Fibroblast of villous mesenchyme (primary cell): ENCODE measurements at places on chromosomes 1 and 21. TPM values are rescaled to one million over a fixed set of nuclear protein-coding genes. Genes with fewer than 3 reads are reported as not detected.
A peak's percentile ranks its signal among the peaks of the same experiment; 100 is the strongest.

F5 gene
- not detected in 2 replicates for total RNA-seq

DUSP10 gene
- 29.6 and 35.8 TPM in 2 replicates for total RNA-seq

LENEP gene
- 0.32 and 0.43 TPM in 2 replicates for total RNA-seq

IL20 gene
- 0.32 and 0.86 TPM in 2 replicates for total RNA-seq

DNA sequence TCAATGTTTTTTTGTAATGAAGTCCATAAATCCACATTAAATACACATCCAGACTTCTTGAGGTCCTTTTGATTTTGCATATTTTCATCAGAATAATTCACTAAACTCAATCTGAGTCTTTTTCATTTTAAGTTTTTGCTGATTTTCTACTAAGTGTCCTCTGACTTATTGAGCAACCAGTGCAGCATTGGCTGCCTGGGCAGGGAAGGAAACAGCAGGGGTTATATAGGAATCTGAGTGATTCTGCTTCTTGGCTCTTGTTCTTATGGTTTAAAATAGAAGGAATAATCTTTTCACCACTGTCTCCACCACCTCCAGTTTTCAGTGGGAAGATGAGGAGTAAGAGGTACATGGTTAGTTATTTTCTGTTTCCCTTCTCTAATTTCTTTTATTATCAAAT lies 88.4 kb downstream of the ST6GALNAC5 start:
- peak; percentile 12 for DNase-seq

- DNase-seq: no peak
These were observed 890.6 kb downstream of the KCNT2 start for GRCh38 chr1:195717651-195718050.

DNA sequence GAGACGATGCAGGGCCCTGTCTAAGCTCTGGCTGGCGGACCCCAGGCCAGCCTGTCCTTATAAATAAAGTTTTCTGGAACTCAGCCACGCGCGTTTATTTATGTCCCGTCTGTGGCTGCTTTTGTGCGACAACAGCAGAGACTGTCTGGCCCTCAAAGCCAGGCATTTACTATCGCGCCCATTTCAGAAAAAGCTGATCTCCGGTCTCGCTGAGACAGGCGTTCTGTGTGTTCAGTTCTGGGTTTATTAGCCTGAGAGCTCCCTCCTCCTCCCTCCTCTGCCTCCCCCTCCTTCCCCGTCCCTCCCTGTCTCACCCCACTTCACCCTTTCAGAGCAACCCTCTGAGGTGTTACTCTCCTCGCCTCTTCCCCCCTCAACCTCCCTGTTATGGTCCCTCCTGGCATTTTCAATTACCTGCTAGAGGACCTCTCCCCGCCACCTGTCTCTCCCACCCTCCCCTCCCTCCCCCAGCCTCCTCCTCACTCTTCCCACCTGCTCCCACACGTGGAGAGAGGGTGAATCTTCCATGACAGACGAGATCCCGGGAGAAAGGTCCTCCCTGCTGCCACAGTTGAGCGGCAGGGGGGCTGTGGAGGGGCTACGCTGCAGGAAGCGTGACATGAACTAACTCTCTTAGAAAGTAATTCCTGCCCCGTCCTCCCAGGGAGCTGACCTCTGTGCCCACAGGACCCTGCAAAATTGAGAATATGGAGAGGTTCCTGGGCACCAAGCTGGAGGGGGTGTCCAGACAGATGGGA lies 59.9 kb downstream of the SPSB1 start:
- DNase-seq: peak; percentile 48

GRCh38 chr1:180003026-180003695 lies 48.6 kb downstream of the CEP350 start:
- no peak for DNase-seq

DNA sequence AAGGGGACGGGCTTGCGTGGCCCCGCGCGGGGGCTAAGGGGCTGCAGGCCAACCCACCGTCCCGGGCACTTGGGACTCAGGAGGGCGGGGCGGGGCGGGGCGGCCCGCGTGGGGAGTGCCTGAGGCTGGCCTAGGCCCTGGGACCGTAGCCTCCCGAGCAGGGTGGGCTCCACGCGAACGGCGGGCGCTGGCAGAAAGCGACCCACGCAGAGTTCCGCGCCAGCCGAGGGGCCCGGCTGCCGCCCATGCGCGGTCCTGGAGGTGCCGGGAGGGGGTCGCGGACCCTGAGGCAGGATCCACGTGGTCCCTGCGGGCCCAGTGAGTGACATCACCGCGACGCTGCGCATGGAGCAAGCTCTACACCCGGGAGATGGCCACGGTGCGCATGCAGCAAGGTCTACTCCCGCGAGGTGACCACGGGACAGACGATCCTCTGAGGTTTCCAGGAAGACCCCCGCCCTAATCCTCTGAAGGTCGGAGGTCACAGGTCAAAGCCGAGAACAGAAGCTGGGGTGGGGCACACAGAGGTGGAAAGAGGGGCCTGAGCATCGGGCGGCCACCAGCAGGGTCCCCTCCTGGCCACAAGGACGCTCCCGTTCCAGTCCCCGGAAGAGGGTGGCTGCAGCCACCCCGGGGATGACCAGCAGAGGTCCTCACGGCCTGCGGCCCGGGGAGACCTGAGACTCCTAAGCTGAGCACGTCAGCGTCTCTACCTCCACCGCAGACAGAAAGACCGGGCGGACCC lies 13.5 kb upstream of the SLC19A1 start:
- DNase-seq: peak; percentile 72

DNA sequence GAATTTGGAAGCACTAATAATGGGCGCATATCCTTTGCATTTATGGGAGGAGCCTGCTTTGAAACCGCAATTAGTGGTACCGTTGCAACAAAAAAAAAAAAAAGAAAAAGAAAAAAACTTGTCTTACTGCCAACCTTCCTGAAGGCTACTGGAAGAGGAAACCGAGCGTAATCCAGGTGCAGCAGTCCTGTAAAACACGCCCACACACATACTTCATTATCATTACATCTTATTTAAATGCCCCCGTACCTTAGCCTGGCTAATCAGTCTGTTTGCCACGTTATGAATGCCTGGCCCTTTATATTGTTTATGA lies 686 bp upstream of the ZNF281 start:
- no peak for DNase-seq

DNA sequence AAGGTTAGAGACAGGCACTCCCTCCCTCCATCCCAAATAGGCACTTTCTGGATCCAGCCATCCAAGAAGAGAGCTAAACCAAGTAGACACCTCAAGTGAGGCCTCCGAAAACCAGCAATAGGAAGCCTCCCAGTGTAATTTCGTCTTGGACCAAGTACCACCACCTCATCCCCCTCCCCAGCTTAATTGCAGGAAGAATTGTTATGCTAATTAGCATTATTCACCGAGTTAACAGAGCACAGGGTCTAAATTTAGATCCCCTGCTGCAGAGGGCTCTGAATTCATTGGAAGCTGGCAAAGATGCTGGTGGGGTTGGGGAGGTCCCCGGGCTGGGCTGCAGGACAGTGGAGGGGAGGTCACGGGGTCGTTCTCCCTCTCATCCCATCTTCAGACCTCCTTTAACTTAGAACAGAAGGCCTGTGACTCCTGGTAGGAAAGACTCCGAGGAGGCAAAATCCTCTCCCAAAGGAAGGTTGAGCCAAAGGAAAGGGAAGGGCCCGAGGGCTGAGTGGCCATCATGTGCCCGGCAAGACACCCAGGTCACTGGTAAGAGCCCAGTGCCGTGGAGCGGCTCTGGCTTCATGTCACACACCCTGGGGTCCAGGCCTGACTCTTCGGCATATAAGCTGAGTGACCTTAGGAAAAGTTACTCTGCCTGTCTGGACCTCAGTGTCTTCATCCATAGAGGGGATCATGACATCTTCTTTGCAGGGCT lies 209.2 kb upstream of the GRIK3 start:
- DNase-seq: no peak

- no peak for DNase-seq
These were observed 868.5 kb downstream of the BRINP3 start for GRCh38 chr1:189609167-189609566.

DNA sequence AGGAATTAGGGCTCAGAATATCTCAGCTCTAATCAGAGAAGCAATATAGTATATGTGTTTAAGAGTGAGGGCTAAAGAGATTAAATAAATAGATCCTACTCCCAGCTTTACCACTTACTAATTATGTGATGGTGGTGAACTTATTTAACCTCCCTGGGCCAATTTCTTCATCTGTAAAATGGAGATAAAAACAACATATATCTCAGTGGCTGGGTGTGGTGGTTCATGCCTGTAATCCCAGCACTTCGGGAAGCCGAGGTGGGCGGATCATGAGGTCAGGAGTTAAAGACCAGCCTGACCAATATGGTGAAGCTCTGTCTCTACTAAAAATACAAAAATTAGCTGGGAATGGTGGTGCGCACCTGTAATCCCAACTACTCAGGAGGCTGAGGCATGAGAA lies 135.2 kb downstream of the SLC44A5 start:
- DNase-seq: no peak
